ENCODE measurements at places on chromosomes 16 and 17.

DNA sequence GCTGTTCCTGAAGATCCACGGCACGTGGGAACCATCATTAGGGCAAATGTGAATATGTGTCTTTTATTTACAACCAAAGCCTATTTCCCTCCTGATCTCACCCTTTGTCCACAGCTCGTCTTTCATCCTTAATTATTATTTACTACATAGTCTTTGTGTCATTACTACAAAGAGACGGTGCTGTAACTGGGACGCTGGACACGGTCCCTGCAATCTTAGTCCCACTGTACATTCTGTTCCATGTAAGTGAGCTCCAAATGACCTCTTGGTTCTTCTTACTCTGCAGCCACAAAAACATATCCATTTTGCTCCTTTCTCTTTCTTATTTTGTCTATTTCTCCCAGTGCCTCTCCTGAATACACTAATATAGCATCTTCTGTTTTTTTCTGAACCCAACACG, 12.7 kb upstream of the KRT23 start:
- no peak for DNase-seq

GRCh38 chr16:8848939-8849391, 19.8 kb downstream of the CARHSP1 start:
- peak; percentile 17 for DNase-seq

- no peak for DNase-seq
Observed at GRCh38 chr16:78206623-78207223, 107.3 kb downstream of the WWOX start.

- DNase-seq: no peak
Observed at GRCh38 chr16:64617836-64618476, 503.9 kb downstream of the CDH11 start.

- DNase-seq: no peak
Observed at GRCh38 chr17:67400193-67400592, 23.1 kb downstream of the PITPNC1 start.

- no peak for DNase-seq
Observed at GRCh38 chr16:3690980-3691720, 26.2 kb downstream of the TRAP1 start.

DNA sequence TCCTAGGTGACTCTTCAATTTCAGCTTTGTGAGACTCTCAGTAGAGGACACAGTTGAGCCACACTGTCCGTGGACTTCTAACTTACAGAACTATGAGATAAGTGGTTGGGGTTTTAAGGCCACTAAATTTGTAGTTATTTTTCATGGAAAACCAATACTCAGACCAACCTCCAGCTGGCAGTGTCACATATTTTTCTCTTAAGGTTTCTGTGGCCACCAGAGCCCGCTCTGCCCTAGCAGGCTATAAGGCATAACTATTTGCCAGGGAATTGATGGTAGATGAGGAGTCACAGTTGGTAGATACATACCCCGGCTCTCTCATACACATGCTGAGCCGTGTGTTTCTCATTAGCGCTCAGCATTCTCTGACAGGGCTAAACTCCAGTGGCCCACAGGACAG, 336.8 kb upstream of the MON1B start:
- no peak for DNase-seq

- peak; percentile 87 for DNase-seq
Observed at GRCh38 chr16:67111951-67112444, 2.3 kb downstream of the PHAF1 start.

GRCh38 chr16:72766506-72766905, 281.4 kb downstream of the ZFHX3 start:
- DNase-seq: no peak

DNA sequence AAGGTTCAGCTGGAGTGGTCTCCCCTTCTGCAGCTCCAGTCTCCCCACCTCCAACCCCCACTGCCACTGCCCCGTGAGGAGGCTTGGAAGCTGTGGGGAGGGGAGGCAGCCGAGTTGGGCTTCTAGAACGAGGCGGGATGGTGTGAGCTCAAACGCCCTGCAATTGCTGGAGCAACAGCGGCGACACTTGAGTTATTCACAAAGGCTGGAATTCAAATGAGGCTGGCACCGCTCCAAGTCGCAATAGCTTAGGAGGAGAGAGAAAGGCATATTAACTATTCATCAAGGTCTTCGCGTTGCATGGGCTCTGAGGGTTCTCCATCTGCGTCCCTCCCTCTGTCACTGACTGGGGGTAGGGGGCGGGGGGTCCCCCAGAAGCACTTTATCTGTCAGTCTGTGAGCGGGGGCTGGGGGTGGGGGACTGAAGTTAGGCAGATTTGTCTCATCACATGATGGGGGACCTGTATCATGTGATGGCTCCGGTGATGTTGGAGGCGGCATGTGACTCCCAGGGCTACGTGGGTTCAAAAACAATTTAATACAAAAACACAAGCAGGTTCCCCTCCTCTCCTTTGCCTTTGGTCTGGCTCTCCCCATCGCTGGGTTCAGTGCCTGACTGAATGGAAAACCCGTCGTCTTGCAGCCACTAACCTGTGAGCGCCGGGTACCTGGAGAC, 70.5 kb downstream of the RBBP6 start:
- DNase-seq: no peak

DNA sequence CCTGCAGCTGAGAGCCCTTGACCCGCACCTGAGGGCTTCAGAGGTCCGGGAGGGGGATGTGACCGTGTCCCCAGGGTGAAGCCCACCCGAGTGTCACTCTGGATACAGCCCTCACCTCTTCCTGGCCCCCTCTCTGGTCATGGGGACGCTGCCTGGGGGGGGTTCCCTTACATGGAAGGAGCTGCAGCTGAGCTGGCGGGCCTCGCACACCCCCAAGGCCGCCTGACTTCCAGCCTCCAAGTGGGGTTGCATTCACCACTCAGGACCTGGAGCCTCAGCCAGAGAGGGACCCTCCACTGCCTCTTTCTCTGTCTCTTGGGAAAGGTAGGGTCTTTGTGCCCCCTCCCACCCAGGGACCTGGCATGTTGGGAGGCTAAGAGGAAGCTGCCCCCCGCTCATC, 284.6 kb downstream of the SEC14L1 start:
- DNase-seq: no peak

DNA sequence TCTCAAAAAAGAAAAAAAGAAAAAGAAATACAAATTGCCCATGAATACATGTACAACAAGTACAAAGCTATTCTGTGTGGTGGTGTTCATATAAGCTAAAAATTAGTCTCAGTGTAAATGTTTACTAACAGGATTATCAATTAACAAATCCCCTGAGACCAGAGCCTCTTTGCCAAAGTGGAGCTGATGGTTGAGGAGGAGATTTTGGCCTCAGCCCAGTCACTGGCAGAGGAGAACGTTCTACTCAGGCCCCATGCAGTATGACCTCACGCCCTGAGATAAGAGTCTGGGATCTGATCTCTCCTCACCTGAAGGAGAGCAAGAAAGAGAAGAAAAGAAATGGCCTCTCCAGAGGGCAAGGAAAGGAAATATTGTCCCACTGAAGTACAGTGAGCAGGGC, 35.5 kb upstream of the NOL11 start:
- DNase-seq: no peak

GRCh38 chr16:89700100-89700648, 1.3 kb downstream of the SPATA2L start:
- peak; percentile 95 for DNase-seq

DNA sequence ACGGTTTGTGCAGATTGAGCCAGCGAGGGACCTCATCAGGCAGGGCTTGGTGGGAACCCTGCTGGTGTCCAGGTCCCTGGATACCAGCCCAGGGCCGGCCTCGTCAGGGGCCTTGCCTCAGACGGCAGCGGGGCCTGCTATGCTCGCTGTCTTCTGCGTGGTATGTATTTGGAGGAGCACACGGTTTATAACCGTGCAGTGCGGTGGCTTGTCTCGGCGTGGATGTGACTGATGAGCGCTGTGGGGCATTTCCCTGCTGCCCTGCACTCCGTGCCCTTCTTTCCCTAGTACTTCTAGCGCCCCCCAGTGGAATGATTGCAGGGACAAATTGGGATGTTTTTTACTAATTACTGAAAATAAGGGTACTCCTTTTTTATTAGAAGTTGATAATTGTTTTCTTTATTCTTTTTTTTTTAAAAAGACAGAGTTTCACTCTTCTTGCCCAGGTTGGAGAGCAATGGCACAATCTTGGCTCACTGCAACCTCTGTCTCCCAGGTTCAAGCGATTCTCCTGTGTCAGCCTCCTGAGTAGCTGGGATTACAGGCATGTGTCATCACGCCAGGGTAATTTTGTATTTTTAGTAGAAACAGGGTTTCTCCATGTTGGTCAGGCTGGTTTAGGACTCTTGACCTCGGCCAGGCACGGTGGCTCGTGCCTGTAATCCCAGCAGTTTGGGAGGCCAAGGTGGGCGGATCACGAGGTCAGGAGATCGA, 15.3 kb downstream of the TBCD start:
- DNase-seq: peak; percentile 70

GRCh38 chr16:14196011-14196410, 124.9 kb downstream of the MRTFB start:
- no peak for DNase-seq

DNA sequence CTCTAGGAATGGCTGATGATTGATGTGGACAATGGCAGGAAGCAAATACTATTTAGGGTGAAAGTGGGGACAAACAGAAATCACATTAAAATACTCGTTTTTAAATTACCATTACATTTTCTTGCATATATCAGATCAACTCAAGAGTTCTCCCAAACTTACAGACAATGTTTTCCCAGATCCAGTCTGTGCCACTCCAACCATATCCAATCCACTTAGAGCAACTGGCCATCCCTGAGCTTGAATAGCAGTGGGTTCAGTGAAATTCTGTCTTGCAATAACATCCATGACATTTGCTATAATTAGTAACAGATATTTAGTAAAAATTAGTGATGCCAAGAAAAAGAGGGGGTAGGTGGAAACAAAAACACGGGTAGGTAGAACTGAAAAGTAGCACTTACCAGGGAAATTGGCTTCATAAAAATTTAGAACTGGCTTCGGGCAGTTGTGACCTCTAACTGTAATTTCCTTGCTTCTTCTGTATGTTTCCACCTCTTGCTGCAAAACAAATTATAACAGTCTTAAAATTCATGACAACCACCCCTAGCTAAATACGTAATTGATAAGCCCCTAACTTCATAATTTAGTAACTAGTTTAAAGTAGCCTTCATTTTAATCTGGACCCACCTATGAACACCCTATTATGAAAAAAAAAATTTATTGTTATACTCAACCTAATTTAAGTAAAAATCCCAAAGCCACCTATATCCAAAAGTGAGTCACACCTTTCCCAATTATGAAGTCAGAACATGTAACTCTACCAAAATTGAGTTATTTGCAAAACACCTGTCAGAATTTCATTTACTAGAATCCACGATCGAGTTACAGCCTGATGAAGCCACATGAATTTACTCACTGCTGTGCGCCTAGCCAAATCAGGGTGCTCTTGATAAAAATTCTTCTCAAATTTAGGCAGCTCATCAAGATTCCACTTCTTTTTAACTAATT, 2.0 kb downstream of the DDX5 start:
- no peak for DNase-seq

GRCh38 chr16:84648595-84649510, 542 bp downstream of the KLHL36 start:
- DNase-seq: peak; percentile 66

DNA sequence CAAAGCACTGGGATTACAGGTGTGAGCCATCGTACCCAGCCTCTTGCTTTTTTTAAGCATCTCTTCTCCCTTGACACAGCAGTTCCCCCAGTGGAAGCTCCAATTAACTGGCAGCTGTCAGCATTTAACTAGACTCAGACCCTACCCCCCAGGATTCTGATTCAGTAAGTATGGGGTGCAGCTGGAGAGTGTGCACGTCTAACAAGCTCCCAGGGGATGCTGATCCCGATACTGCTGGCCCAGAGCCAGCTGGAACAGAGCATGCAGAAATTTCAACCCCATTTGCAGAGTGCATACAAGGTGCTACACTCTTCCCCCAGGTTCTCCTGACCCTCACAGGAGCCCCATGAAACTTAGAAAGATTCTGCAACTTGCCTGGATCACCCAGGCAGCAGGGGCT, 27.7 kb upstream of the BCO1 start:
- no peak for DNase-seq

DNA sequence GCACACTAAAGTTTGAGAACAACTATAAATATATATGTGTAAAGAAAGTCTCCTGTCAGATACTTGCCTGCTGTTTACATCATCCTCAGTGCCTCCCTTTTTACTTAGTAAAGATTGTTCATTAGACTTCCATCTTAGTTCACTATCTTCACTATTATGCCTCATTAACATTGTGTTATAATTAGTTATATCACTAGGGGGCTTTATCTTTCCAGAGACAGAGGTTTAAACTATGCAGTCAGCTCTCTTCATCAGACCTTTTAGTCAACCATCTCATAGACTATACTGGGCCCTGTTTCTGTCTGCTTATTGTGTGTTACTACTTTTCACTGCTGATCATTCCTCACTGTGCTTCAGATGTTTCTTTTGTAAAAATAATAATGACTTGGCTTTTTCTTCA, 630.8 kb upstream of the KIF2B start:
- peak; percentile 2 for DNase-seq

DNA sequence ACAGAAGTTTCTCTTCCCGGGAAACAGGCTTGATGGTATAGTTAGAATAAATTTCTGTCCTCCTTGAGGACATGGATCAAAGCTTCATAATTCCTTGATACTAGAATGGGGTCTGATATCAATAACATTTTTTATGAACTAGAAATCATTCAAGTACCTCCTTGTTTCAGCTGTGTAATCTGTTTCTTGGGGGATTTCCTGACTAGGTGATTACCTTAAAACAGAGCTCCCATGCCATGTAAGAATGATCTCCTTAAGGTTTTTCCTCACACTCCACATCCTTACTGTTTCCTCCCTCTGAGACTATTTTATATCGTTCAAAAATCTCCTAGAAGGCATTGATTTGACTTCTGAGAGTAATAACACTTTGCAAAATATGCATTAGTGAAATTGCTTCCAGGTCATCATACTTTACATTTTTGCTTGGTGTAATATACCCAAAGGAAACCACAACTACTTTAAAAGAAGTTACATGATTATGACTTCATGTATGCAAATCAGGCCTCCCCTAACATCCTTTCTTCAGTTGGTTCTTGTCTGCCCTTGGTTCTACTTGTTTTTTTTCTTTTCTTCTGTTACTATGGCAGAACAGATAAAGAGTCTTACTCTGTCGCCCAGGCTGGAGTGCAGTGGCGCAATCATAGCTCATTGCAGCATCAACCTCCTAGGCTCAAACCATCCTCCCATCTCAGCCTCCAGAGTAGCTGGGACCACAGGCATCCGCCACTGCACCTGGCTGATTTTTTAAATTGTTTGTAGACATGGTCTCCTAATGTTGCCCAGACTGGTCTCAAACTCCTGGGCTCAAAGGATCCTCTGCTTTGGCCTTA, 388.8 kb downstream of the ZFHX3 start:
- no peak for DNase-seq

GRCh38 chr16:46718214-46718613, 28.8 kb downstream of the ORC6 start:
- DNase-seq: no peak

Data from NB4 (cell line).